ENCODE measurements at places on chromosomes 6 and 20.

DNA sequence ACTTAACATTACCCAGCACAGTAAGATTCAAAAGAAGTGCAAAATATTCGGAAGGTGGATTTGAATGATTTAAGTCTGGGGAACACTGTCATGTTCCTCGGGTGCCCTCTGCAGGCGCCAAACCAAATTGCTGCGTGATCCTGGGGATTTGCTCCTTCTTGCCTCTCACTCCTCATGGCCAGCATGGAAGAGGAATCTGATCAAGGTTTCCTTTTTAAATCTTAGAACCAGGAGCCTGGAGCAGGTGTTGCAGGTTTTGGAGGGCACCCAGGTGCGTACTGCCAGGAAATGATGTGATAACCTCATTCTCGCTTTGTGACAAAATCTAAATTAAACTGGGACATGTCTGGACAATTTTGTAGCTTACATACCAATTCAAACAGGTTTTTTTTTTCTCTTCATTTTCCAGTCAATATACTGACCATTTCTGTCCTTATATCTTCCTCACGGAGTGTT lies 8.1 kb upstream of the PFDN4 start:
- peak; percentile 64 for DNase-seq

DNA sequence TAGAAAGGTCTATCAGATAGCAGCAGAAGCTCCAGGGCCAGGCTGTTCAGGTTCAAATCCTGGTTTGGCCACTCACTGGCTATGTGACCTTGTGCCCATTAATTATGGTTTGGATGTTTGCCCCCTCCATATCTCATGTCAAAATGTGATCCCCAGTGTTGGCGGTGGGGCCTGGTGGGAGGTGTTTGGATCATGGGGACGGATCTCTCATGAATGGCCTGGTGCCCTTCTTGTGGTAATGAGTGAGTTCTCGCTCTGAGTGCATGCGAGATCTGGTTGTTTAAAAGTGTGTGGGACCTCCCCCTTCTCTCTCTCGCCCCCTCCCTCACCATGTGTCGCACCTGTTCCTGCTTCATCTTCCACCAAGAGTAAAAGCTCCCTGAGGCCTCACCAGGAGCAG lies 240.9 kb downstream of the LRFN2 start:
- no peak for DNase-seq

DNA sequence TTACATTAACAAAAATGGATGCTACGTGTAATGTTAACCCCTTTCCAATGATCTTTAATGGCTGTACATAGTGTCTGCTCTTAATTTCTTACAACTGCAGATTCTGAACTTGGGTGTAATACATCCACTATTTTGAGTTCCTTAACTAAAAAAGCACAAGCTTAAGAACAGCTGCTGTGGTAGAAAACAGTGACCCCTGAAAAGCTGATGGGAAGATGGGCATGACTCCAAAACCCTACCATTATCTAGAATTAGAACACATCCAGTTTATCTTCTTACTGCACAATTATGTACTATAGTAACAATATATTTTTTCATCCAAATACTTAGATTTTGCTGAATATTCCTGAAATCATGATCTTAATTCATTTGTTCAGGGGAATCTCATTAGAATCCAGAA lies 49.3 kb downstream of the LYRM4 start:
- DNase-seq: no peak

- no peak for DNase-seq
Measured at GRCh38 chr6:28880519-28880893, 43.3 kb downstream of the TRIM27 start.

- DNase-seq: no peak
Measured at GRCh38 chr6:4128072-4128471, 7.3 kb downstream of the ECI2 start.

- no peak for DNase-seq
Measured at GRCh38 chr6:93496548-93496947, 77.2 kb upstream of the EPHA7 start.

- no peak for DNase-seq
Measured at GRCh38 chr6:92377137-92377536, 1042.2 kb downstream of the EPHA7 start.

GRCh38 chr6:71211799-71212198 lies 76.8 kb upstream of the OGFRL1 start:
- no peak for DNase-seq

- DNase-seq: peak; percentile 64
Measured at GRCh38 chr6:43127877-43128276, 43.2 kb upstream of the SRF start.

GRCh38 chr6:96651816-96652215 lies 88.9 kb downstream of the FHL5 start:
- no peak for DNase-seq
